ENCODE measurements at places on chromosomes 3 and 15.

- no peak for DNase-seq
These were observed 1.1 kb downstream of the TBC1D2B start for GRCh38 chr15:78076231-78077052.

- no peak for DNase-seq
These were observed 168.3 kb upstream of the ADAMTS9 start for GRCh38 chr3:64856106-64856505.

DNA sequence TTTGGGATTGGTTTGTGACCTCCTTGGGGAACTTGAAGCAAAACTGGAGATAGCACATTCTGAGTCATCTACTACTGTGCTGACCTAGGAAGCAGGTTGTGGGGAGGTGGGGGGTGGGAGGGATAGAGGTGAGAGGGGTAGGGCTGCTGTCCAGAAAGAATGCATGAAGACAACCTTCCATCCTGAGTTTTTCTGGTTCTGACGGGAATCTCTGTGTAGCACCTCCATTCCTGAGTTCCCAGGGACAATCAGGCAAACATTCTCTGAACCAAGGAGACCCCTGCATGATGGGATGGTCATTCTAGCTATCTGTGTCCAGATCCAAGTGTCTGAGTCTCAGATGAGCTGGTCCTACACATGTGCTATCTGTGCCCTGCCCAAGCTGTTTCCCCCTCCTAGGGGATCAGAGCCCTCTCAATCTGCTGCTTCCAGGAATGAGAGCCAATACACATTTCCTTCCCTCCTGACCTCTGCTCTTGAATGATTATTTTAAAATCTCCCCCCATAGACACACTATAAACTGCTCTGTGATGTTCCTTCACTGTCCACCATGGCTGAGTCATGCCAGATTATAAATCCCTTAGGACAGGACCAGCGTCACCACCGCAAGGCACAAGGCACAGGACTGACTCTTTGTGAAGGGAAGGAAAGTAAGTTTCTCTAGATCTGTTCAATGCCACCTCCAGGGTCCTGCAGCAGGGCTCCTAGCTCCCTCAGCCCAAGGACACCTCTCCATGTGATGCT, 2.2 kb upstream of the CD276 start:
- DNase-seq, result no peak

DNA sequence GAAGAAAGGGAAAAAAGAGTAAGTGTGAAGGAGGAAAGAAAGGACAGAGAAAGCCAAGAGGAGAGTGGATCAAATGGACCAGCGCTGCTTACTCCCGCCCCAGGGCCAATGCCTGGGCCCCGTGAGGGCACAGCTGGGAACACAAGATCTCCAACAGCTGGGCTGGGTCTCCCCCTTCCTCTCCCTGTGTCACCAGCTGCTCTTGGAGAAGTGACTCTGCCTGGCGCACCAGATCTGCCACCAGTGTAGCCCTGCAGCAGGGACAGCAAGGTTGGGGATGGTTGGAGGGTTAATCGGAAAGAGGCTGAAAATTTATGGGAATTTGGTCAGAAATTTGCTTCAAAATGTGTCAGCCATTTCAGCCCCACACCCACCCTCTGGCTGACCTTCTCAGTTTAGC, 8.4 kb downstream of the CDAN1 start:
- no peak for DNase-seq

DNA sequence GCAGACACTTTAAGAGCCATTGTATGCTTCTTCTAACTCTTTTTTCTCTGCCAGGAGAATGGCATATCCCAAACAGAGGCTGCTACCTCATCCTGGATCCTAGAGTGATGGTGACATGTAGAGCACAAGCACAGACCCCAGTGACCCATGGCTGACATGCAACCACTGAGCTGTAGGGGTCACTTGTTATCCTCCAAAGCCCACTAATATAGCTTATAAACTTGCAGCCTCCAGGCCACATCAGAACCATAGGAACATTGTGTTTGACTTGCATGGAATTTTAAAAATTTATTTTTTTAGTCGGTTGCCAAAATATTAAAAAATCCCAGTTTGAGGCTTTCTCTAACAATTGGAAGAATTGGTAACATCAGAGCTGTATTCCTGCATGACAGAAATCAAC, 283.0 kb upstream of the WNT5A start:
- DNase-seq, result no peak

- no peak for DNase-seq
These were observed 153.8 kb downstream of the RAP2B start for GRCh38 chr3:153315781-153316180.

GRCh38 chr15:70095408-70096214, 2.1 kb downstream of the TLE3 start:
- peak; percentile 52 for DNase-seq

DNA sequence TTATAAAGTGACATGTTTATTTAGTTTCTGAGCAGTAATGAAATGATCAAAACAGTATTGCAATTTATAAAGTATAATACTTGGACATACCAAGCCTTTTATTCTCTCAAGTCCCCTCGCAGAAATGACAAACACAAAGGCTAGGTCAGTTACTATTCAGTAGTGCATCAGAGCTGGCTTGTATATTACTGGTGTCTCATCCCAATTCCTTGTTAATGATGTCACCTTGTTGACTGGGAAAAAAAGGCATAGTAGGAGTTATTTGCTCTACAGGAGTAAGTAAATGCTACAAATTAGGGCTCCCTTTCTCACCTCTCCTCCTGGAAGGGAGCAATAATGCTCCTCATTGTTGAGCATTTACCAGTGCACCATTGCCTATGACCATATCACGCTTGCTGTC, 317.6 kb downstream of the CHL1 start:
- DNase-seq, result no peak

DNA sequence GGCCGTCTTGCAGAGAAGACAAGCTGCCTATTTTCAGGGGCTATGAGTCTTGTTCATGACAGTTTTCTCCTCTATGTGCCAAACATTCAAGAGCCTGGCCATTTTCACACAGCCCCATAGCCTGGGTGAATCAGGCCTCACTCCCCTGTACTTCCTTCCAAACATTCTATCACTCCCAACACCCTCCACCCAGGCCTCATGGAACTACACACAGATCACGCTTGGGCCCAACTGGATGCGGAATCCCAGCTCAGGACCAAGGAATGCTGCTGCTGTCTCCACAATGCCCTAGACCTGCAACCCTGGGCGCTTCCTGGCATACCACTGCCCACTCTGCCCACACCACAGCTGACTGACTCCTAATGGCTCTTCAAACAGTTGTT, 39.4 kb upstream of the PCSK6 start:
- no peak for DNase-seq

DNA sequence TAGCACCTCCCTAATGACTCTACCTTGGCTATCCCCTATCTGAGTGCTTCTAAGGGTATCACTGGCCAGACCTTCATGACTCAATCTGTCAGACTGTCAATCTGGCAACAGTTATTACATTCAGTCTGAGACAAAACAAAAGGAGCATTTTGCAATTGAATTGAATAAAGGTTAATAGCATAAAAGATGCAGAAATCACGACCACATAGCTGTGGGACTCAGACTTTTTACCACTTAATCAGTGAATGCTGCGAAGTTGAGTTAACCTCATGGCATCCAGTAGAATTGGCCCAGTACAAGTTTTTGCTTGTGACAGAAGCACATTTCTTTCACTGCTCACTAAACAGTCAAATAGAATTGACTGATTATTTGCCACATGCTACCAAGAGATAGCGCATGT, 480.7 kb upstream of the DPPA4 start:
- no peak for DNase-seq

- peak; percentile 67 for DNase-seq
These were observed 21.9 kb downstream of the ABTB1 start for GRCh38 chr3:127694467-127695215.

GRCh38 chr3:17059989-17060550, 175.3 kb downstream of the PLCL2 start:
- DNase-seq, result no peak

- no peak for DNase-seq
These were observed 20.0 kb downstream of the MASP1 start for GRCh38 chr3:187271582-187271981.

GRCh38 chr15:101159936-101160815, 91.7 kb downstream of the CHSY1 start:
- DNase-seq, result no peak

DNA sequence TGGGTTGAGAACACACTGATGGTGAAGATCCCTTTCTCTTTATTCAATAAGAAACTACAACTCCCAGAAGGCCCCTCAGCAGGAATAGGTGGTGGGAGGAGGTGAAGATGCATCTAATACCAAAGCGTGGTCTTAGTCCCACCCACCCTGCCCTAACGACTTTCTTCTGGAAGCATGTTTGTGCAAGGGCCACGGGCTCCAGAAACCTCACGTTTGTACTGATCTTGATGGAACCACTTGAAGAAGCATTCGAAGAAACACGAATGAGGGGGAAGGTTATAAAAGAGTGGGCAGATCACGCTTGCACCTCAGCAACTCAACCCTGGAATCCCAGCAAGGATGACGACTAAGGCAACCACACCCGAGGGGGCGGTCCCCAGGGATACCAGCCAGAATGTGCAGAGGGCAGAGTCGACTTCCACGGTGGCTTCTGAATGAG, 10.6 kb upstream of the SLC25A36 start:
- no peak for DNase-seq

GRCh38 chr3:45954306-45954705, 11.0 kb downstream of the CXCR6 start:
- no peak for DNase-seq

- DNase-seq, result no peak
These were observed 124.9 kb upstream of the TLE3 start for GRCh38 chr15:70222606-70223005.

DNA sequence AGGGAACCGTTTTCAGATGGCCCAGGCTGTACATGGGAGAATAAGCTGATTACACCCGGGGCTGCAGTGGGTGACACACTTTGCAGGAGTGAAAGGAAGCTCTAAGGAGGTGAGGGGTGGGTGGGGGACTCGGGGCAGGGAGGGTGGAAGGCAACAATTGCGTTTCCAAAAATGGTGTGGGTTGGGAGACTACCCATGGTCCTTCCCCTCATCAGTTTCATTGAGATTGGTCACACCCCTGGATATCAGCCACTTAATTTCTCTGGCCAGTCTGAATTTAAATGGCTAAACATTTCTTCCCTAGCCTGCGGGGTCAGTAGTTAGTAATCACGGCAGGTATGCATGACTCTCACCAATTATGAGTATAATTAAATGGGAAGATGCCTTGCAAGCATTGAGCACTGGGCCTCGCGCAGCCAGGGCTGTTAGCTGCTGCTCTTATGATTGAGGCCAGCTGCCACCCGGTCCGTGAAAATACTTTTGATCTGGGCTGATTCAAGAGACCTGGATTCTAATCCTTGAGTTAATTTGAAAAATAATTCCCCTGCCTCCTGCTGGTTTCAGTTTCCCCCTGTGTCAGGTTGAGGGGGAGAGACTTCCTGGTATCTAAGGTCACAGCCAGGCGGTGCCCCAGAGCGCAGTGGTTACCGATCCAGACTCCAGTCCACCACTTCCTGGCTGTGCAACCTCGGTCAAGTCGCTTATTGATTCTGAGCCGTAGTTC, 23.3 kb downstream of the SLC6A6 start:
- DNase-seq, result peak; percentile 79

DNA sequence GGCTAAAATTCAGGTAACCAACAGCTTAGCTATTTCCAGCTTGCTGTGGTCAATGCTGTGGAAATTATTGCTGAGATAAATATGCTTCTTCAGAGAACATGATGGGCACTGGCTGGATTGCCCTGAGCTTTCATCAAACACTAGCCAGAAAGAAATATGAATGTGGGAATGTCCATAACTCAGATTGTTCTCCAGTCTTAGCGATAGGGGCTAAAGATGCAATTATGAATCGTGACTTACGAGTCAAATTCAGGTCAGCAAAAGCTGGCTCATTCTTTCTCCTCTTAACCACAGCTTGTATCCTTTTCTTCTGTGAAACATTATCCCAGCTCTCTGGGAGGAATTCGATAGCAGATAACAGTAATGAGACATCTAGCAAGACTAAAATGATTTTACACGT, 307.6 kb downstream of the RYR3 start:
- DNase-seq, result no peak

GRCh38 chr15:65470866-65471265, 46.6 kb downstream of the DPP8 start:
- DNase-seq, result no peak

- no peak for DNase-seq
These were observed 133.6 kb upstream of the ABHD17C start for GRCh38 chr15:80561500-80561899.

DNA sequence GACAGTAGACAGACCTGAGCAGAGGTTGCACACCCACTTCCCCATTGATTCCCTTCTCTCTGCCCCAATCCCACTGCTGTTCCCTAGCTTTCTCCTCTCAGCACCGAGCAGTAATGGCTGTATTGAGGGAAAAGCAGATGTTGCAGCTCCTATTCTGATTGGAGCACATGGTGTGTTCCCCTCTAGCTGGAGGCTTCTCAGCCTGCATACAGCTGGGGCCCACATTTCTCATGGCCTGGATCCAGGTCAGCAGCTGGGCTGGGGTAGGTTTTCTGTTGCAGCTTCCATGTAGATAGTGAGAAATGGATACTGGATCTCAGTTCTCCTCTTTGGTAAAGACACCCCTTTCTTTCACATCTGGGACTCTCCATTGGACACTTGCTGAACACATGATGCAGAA, 50.1 kb downstream of the RYR3 start:
- DNase-seq, result no peak

DNA sequence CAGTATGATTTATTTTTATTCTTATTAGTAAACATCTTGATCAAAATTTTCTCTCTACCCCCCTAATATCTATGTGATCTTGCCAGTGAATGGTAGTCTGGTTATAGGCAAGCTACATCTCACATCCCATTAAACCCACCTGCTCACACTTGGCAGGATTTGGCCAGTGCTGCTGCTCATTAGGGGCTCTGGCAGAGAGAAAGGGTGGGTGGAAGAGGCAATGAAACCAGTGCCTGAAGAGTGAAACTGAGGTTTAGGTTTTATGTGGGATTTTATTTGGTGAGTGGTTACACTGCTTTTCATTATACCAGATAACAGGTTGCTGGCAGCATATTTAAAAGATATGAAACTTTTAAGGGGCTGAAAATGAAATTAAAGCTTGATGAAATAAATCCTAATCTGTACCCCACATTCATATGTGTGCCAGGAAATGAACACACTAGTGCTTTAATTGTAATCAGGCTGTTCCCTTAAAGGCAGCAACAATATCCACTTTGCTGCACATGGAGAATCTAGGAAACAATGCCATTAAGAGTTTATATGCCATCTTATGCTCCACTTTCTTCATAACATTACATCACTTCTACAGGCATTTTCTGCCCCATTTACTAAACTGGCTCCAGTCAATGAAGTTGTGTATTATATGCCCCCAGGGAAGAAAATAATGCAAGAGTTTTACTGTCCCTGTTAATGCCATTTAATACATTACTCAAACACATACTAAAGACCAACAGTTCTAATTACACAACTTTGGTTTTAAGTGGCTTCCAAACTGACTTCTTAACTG, 688.7 kb downstream of the MECOM start:
- DNase-seq, result no peak

DNA sequence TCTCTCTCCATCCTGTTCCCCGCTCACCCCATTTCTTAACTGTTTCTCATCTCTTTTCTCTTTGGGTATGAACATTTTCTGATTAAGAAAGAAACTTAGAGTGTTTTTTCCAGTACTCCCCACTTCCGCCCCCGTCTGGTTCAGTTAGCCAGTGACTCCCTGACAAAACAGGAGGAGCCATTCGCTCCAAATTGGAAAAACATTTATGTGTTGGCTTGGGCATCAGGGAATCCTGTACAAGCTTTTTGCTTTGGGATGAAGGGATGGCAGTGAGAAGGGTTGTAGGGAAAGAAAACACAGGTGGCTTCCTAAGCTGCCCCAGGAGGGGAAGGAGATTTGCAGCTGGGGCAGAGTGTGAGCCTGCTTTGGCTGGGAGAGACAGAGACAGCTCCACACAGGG, 47.0 kb downstream of the BOC start:
- DNase-seq, result no peak

All from HL-60 (cell line).